Cardiac fibroblast (primary cell): ENCODE measurements at places on chromosomes 4 and X.

- DNase-seq: peak; percentile 43
Measured at GRCh38 chr4:183636923-183637322, 22.1 kb downstream of the RWDD4 start.

DNA sequence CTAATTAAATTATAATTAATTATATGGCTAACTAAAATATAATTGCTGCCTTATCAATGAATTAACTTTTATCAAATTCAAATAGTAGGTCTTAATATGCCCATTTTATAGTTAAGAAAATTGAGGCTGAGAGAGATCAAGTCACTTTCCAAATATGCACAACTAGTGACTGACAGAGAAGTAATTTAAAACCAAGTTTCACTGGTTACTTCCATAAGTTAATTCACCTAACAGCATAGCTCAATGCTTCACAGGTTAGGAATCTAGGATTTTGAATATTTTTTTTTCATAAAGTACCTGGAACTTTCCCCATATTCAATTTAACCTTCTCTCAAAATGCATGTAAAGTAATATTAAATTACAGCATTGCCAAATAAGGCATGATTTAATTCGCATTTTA is 134.4 kb upstream of the VEGFC start:
- no peak for DNase-seq

GRCh38 chr4:55612341-55612740 is 20.3 kb upstream of the PDCL2 start:
- DNase-seq: no peak

DNA sequence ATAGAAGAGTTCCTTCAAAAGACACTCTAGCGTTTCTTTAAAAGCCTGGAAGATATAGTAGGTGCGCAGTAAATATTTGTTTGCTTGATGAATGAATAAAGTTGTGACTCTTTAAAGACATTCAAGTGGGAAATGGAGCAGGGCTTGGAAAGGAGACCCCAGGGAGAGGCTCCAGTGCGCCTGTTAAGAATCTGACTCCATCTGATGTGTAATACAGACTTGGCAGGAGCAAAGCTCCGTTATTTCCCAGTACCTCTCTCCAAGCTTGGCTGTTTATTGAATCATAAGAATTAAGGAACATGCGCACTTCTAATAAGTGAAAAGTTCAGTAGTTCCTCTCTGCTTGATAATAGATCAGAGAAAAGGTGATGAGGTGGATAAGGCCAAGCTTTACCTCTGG is 18.8 kb upstream of the KLHL8 start:
- no peak for DNase-seq

GRCh38 chr4:181108237-181108636 is 1135.0 kb upstream of the TENM3 start:
- no peak for DNase-seq

DNA sequence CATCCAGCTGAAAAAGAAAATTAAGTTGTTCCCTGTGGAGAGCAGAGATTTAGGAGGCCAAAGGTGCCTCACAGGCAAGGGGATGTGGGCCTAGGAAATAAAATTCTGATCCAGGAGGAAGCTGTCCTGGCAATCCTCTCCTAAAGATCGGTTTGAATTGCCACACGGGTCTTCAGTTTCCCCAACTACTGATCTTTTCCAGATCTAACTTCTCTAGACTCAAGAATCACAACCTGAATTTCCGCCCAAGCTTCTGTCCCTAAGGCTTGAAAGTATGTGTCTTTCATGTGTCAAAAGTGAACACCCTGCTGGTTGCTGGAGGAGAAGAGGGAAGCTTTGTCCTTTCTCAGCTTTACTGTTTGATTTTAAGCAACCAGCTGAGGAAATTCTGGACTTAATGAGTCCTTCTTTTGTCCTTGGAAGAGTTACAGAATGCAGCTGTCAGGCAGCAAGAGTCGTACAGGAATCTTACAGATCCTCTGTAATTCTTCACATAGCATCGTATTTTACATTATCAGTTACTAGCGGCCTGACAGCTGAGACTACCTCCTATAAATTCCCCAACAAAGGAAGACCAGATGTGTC is 93.8 kb downstream of the INPP4B start:
- DNase-seq: peak; percentile 41

DNA sequence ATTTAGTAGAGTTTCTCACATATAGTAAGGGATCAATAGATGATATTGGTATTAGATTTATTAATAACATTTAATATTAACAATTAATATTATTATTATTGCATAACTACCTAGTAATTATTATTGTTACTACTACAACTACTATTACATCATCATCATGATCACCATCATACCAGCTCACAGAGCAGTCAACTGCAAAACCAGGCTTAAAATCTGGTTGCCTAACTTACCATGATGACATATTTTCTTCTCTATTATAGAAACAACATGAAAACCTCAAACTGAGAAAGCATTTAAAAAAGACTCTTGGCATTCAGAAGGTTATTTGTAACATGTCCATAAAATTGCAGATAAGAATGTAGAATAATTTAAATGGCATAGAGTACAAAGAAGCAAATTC is 247.0 kb upstream of the TTC29 start:
- peak; percentile 29 for DNase-seq

DNA sequence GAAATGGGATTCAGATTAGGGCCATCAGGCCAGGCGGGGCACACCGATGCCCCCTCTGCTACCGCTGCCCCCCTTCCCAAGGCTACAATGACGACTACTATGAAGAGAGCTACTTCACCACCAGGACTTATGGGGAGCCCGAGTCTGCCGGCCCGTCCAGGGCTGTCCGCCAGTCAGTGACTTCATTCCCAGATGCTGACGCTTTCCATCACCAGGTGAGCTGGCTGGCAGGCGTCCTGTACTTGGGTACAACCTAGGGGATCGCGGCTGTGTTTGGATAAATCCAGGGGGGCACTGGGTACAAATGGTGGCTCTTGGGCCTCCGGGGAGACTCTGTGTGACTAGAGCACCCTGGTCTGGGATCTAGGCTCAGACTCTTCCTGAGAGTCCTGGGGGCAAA is 1.1 kb downstream of the EMD start:
- DNase-seq: no peak

DNA sequence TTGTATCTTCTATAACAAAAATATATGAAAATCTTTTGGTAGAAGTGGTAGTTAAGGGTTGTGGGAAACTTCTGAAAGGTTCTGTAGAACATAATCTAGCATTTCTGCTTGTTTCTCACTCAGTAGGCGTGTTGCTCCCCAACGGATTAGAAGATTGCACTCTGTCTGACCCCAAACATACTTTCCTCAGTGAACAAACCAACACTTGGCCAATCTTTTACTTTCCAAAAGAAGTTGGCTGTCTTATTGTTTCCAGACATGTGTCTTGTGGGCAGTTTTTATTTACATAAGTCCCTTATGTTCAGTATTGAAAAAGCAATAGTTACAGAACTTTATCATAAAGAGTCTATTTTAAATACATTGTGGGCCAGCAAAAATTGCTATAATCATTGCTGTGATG is 312.8 kb upstream of the EPHA5 start:
- DNase-seq: peak; percentile 65

DNA sequence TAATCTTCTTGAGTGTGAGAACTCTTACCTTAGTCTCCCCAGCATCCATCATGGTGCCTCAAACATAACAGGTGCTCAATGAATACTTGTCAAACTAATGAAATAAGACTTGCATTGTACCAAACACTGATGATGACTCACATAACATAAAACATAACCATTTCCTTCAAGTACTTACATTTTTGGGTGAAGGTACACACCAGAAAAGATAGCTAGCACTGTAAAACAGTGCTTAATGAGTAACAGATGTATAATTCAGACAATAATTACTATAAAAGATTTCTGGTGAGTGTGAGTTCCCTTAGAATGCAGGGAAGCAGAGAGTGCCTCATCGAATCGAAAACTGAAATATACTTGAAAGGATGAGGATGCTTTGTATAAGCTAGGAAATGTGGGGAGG is 70.1 kb upstream of the HCCS start:
- DNase-seq: no peak

GRCh38 chr4:173766171-173766600 is 236.2 kb upstream of the HAND2 start:
- DNase-seq: no peak

GRCh38 chrX:13051529-13052172 is 7.2 kb upstream of the FAM9C start:
- DNase-seq: peak; percentile 74

GRCh38 chr4:158182736-158183135 is 9.9 kb upstream of the GASK1B start:
- DNase-seq: no peak

DNA sequence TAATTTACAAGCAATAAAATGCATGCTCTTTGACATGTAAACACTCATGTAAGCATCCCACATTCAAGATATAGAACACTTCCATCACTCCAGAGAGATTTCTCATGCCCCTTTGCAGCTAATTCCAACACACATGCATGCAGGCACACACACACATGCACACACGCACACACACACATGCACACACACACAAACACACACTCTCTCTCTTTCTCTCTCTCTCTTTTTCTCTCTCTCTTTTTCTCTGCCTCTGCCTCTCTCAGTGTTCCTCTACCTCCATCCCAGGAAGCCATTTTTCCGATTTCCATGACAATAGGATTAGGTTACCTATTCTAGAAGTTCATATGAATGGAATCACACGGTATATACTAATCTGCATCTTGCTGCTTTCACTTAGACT is 11.9 kb upstream of the SOD3 start:
- no peak for DNase-seq

GRCh38 chrX:117134983-117135382 is 672.2 kb upstream of the CT83 start:
- no peak for DNase-seq

DNA sequence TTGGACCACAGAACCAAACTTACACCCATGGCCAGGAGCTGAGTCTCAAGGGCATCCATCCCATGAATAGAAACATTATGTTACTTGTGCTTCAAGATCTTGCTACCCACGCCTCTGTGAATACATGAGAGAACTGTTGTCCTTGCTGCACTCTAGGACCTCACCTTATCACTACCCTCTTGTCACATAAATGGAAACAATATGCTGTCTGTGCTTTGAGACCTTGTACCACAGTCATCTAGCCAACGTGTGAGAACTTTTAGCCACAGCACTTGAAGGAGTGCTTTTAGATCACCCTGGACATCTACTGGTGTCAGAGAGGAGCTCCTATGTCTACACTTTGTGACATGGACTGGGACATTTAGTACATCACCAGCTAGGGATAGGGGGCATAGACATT is 30.7 kb upstream of the HUWE1 start:
- no peak for DNase-seq

GRCh38 chr4:38951598-38951997 is 80.6 kb downstream of the TMEM156 start:
- no peak for DNase-seq

DNA sequence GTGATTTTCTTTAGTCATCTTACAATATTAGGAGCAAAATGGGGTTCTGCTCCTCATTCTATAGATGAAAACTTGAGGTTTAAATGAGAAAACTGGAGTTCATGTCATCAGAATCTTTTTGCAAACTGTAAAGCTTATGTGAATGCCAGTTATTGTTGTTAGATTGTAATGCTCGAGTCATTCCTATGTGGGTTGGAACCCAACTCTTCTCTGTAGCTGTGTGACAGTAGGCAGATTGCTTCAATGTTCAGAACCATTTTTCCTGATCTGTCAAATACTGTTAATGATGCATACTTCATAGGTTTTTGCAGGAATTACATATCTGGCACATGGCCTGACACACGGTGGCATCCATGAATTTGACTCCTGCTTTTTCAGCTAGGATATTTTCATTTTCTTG is 178.9 kb downstream of the RAPGEF2 start:
- DNase-seq: no peak

- DNase-seq: peak; percentile 92
Measured at GRCh38 chr4:98430708-98431403, 169.7 kb downstream of the RAP1GDS1 start.

- no peak for DNase-seq
Measured at GRCh38 chr4:54677853-54678650, 20.3 kb downstream of the KIT start.

DNA sequence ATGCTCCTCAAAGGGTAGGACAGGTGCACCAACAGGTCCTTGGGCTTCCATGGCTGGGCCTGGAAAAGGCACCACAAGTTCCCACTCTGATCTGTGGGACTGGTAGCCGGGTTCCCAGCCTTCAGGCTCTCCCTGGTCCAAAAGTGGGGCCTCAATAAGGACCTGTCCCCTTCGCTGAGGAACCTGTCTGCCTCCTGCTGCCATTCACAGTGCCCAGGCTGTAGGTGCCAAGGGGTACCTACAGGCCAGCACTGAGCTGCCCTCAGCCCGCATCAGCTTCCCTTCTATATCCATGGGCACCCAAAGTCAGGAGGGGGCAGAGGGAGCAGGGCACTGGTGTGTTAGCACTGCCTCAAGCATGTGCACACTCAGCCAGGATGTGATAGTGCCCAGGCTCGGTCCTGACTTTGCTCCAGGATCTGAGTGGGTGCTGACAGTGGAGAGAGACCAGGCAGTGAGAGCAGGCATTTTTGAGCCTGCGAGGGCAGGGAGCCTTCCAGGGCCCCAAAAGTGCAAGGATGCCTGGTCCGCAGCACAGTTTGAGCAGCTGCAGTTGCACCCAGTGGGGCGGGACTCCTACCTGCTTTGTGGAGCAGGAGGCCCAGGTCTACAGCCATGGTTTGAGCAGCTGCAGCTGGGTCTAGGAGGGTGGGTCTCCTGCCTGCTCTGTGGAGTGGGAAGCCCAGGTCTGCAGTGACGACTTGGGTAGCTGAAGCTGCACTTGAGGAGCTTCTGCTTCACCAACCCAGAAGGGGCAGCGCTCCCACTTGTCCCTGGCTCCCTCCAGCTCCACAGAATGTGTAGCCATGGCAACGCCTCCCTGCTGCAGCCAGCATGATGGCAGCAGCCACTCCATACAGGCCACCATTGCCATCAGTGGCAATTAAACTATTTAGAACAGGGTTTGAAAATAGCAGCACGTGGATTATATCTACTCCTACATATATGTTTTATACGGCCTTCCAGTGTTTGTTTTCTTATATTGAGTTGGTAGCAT is 376.4 kb downstream of the KCTD8 start:
- DNase-seq: no peak

- peak; percentile 35 for DNase-seq
Measured at GRCh38 chr4:168832763-168833575, 177.1 kb downstream of the CBR4 start.

DNA sequence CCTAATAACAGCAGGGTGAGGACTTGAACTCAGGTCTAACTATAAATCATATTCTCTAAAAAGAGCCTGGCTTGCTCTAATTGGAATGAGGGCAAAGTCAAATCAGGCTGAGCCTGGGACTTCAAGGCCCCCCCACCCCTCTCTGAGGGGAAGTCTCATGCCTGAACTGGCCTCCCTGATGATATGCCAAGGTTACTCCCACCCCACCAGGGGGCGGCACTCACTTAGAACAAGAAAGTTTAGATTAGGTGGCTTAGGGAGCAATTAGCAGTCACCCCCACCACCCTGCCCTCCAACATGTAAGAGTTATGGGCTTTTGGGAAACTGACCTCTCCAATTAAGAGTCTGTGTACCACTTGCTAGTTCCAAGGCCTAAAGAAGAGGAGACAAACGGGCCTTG is 2.7 kb downstream of the FOXO4 start:
- peak; percentile 63 for DNase-seq

DNA sequence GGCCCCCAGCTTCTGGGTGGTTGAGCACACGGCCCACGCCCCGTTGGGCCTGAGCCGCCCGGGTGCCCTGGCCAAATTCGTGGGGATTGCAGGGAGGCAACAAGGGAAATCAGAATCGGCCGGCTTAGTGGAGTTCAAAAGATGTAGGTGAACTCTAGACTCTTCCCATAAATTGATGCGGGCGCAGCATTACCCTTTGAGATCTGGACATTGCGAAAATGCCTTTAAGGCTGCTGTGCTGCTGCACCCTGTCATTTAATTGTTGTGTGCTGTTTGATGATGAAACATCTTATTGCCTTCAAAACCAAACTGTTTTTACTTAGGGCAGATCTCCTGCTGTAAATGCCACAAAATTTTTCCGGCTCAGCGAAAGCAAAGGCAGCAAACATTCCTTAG is 409 bp upstream of the MPP1 start:
- peak; percentile 35 for DNase-seq
